NCI-H1092 treated with DMSO at 0.1 percent for 48 hours (cell line): ENCODE measurements at places on chromosomes 5 and 9.

DNA sequence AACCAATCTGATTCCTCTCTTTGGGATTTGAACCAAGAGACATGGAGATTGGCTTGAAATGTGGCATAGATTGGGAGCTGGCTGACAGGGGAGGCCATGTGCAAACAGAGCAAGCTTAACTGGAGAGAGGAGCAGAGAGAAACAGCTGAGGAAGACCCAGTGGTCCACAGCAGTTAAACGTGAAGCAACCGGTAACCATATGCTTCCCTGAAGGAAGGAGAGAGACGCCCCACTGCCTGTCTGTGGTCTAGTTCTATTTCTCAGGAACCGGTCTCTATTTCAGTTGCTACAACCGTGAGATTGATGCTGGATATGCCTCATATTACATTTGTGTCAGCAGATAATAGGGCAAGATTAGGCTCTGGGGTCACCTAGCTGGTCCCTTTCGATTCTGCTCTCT is 13.6 kb upstream of the GAS1 start:
- no peak for DNase-seq

GRCh38 chr5:80600943-80601693 is 31.0 kb upstream of the ANKRD34B start:
- DNase-seq: no peak

- DNase-seq: no peak
Measured at GRCh38 chr5:155258161-155258560, 244.6 kb downstream of the KIF4B start.

DNA sequence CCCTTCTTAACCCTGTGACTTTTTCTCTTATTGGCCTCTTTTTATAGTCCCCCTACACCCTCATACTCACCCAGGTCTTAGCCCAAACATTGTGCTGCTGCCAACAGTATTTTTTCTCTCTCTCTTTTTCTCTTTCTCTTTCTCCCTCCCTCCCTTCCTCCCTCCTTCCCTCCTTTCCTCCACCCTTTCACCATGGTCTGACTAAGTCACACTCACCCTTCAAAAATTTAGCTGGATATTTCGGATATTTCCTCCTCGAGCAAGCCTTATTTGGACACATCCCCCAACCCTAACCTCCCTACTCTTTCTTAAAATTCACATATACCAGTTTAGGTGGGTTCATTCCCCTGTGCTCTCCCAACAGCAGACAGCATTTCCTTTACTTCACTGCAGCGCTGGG is 64.7 kb downstream of the FGF1 start:
- DNase-seq: no peak

- DNase-seq: no peak
Measured at GRCh38 chr9:99375481-99375880, 153.4 kb downstream of the SEC61B start.

DNA sequence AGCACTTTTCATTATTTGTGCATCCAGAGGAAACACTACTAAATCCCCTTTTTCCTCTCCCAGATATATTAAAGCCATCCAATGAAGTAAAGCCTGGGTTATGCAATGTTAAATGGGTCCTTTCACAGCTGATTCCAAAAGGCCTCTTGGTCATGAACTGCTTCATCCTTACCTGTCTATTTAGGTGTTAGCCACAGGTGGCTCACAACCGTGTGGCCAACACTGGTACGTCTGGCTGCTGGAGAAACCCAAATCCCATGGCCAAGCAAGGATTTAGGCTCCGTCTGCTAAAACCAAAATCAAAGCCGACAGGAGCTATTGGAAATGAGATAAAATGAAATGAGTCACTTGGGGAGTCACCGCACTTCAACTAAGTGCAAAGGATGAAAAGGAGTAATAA is 193.9 kb downstream of the ADCY2 start:
- DNase-seq: no peak
